ENCODE measurements at places on chromosomes 12 and 14.

DNA sequence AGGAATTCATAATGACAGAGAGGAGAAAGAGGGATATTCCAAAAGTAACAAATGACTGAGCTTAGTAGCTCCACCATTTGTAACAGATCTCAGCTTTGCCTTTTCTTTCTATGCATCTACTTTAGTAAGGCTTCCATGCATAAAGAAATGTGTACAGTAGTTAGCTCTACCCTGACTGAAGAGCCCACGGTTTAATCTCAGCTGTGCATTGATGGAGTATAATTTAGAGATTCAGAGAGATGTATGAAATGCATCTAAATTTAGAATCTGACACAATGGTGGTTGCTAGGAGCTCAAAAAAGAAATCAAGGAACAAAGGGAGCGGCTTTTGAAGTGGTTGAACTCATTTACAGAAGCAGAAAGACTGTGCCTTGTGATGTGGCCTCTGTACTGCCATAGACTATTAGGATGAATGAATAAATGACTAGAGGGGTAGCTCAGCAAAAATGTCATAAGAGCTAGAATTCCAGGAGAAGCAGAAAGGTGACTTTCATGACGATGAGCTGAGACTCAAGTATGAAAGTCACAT is 838.6 kb downstream of the RPS29 start:
- DNase-seq: no peak

DNA sequence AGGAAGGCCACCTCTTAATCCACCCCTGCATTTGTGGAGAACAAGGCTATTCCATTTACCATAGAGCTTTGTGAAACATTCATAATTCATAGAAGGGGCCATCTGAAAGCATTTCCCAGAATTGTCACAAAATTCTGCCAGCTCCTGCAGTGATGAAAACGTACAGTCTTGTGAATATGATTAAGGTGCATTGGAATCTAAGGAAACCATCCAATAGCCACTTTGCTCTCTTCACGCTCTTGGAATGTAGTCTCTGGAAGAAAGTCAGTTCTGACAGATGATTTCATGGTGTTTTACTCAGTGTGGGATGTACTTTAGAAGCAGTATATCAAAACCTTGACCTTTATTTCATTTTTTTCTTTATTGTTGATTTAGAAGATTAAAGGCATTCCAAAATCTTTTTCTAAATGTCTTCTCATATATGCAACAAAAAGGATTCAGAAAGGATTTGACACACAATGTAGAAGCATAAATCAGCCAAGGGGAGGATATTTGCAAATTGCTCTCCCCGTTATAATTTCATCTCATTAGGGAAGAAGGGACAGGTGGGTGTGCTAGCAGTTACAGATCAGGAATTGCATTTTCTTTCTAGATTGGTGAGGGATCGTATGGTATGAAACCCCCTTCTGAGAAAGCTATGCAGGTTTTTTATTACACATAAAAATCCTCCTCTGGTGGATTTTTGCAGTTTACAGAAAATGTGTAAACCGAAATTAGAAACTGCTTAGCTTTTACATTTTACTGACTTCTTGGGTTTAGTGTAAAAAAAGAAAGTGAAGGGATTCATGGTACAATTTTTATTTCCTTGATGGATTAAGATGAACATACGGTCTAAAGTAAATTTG is 390.2 kb downstream of the LRIG3 start:
- DNase-seq: no peak

GRCh38 chr12:132277374-132277941 is 51.9 kb downstream of the GALNT9 start:
- DNase-seq: no peak

DNA sequence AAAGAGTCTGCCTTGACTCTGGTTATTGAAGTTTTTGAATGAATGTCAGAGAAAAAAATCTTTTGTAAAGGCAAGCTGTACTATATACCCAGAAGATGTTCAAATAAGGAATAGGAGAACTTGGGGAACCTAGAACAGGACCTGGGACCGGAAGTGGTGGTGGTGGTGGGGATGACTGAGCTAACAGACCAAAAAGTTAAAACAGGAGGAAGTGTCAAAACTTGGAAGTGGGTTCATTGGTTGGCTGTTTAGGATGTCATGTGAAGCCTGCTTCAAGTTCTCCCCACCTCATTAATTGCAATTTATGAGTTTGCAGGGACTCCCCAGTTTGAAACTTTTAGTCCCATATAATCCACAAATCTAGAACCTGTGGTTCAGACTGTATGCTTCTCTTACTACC is 26.2 kb downstream of the PLXNC1 start:
- DNase-seq: no peak

- DNase-seq: peak; percentile 2
Measured at GRCh38 chr14:55446127-55446736, 5.8 kb upstream of the TBPL2 start.

DNA sequence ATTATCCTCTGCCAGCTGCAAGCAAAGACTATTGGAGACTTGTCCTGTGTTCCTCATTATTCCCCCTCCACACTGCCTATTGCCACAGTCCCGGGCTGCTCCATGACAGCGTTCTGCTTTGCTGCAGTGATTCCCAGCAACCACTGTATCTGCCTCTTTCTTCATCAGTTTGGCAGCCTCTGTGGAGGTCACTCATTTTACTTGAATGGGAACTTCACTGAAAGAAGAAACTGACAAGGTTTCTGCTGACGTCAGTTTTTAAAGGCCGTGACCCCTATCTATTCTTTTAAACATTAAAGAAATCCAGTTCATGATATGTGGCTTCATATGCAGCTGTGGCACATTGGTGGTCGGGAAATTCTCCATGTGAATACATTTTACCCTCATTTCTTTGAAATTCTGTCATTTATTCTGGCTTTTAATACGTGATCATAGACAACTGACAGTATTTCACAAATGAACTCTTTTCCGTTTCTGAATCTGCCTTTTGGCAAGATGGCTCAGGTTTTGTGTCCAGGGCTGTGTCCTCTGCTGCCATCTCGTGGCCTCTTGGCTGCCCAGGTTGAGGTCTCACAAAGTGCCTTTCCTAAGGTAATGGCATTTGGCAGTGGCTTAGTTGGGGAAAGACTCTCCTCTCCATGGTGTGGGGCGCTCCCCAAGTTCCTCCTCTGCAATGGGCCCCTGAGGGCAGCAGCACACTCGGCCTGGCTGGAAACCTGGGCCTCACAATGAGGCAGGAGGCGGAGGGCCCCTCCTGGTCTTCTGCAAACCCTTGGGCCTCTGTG is 5.8 kb downstream of the TMEM253 start:
- peak; percentile 69 for DNase-seq

GRCh38 chr12:75439048-75439447 is 41.5 kb upstream of the GLIPR1 start:
- DNase-seq: no peak

DNA sequence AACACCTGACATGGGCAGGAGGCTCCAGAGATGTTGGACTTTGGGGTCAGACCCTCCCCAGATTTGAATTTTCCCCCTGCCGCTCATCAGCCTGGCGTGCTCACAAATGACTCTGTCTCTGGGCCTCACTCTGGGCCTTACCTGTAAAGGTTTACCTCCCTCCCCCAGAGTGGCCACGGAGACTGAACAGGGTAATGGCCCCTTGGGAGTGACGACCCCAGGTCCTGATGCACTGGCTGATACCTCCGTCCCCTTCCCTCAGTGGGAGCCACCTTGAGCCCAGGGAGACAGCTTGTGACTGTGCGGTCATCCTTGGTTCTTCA is 7.0 kb downstream of the SLC25A29 start:
- DNase-seq: no peak

DNA sequence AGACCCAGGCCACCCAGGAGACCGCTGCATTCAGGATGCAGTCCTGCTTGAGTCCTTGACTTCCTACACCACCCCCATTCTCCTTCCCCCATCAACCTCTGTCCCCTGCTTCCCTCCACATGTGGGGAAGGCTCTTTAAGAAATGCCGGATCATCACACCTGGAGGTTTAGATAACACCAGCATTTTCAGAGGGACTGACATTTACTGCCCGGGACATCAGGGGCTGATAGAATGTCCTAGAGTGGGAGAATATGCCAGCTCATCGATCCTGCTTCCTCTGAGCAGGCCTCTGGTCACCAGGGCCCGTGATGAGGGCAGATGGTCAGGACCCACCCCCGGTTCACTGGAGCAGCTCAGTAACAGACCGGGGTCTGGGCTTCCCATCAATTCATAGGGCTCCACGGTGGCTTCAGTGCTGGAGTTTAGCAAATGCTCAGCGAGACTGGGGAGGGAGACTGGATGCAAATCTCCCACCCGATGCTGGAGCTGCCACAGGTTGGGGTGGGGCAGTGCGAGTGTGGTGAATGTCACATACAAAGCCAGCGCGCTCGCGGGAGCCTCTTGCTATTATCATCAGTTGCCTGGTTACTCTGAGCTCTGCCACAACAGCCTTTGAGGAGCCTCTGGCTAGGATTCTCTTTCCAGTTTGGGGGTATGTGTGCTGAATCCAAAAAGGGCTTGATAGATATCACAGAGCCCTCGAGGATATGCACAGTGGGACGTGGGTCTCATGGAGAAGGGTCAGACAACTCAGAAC is 111.6 kb downstream of the RBM19 start:
- DNase-seq: no peak

DNA sequence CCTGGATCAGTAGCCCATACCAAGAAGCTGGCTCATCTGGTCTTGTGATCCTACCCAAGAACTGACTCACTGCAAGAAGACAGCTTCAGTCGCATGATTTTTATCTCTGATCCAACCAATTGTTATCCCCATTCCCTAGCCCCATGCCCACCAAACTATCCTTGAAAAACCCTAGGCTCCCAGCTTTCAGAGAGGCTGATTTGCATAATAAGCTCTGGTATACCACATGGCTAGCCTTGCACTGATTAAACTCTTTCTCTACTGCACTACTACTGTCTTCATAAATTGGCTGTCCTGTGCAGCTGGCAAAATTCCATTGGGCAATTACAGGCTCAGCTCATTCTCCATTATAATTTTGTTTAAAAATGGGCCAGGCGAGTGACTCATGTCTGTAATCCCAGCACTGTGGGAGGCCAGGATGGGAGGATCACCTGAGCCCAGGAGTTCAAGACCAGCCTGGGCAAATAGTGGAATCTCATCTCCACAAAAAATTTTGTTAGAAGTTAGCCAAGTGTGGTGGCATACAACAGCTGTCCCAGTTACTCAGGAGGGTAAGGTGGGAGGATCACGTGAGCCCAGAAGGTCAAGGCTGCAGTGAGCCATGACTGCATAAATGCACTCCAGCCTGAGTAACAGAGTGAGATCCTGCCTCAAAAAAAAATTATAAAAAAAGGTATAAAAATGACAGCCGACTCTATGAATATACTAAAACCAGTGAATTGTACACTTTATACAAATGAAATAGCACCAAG is 76.7 kb upstream of the EIF5 start:
- DNase-seq: no peak

DNA sequence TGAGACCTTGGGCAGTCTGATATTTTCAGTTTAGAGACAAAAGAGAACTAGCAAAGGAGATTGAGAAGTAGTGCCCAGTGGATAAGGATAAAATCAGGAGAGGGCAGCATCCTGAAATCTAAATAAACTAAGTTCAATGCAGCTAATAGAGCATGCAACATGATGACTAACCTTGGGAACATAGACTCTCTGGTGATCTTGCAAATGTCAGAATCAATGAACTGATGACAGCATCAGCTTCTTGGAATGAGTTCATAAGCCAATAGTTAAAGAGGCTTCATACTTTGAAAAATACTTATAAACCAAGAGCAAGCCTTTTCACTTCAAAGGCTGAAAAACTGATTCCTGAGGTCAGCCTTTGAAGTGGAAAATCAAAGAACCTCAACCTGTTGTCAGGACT is 8.2 kb downstream of the TAS2R19 start:
- no peak for DNase-seq

DNA sequence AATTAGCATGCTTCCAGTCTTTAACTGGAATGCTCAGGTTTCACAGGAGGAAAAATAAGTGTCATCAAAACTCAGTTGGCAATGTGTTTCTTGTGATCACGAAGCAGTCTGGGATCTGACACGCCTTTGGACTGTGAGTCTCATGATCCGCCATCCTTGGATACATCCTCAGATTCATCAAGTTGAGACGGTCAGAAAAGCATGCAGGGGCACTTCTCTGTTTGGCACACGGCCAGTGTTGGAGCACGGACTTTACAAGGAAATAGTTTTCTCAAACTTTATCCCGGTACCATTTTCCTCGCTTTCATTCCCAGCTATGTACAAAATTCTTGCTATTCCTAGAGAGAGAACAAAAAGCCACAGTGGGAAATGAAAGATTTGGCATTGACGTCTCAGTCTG is 88.4 kb upstream of the PARP11 start:
- no peak for DNase-seq

GRCh38 chr12:70733385-70733784 is 96.2 kb upstream of the PTPRB start:
- DNase-seq: no peak

DNA sequence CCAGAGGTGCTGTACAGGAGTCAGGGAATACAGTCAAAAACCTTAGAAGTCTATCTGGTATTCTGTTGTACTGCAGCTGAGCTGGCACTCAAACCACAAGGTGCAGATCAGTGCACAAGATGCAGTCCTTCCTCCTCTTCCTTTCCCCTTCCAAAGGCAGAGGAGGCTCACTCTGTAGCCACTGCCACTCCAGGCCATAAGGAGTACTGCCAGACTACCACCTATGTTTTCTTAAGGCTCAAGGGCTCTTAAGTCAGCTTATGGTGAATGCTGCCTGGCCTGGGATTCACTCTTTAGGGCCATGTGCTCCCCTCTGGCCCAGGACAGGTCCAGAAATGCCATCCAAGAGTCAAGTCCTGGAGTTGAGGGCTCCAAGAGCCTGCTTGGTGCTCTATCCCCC is 200.3 kb downstream of the CRADD start:
- no peak for DNase-seq
